ENCODE measurements at places on chromosomes 16 and 17.

- no peak for DNase-seq
Observed at GRCh38 chr17:34781071-34781470, 180.2 kb downstream of the CCT6B start.

DNA sequence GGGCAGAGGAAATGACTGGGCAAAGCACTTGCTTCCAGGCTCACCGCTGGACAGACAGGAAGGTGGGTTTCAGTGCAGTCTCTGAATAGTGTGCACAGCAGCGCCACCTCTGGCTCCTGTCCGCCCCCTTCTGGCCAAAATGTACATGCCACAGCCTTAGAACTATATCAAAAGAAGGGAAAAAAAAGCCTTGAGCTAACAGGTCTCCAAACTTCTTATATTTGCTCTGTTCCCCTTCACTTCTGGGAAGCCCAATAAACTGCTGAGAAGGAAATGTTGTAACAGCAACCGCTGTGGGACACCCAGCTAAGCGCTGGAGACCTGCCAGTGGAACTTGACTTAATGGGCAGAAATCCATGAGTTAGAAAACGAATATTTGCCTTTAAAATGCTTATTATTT is 17.5 kb downstream of the COG7 start:
- DNase-seq: peak; percentile 60

DNA sequence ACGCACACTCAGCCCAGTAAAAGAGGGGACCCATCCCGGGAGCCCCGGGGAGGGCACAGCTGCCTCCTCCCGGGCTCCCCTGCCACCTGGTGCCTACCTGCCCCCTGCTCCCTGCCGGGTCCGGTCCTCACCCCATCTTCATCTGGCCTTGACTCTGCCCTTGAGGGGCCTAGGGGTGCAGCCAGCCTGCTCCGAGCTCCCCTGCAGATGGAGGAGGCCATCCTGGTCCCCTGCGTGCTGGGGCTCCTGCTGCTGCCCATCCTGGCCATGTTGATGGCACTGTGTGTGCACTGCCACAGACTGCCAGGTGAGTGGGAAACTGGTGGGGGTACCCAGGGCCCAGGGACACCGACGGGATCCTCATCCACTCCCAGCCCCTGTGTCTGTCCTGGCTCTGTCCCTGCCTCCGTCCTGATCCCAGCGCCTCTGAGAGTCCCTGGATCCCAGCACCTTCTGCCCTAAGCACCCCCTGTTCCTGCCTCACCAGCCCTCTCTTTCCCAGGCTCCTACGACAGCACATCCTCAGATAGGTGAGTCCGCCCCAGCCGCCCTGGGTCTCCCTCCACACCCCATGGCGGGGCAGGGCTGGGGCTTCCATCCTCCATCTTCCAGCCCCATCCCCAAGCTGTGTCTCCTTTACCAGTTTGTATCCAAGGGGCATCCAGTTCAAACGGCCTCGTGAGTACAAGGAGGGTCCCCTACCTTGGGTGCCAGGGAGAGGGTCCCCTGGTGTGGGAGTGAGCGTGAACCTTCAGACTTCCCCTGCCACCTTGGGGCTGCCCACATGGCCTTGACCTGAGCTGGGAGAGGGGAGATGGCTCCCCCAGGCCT is 574 bp downstream of the LAT start:
- no peak for DNase-seq

- no peak for DNase-seq
Observed at GRCh38 chr17:65039336-65039988, 17.1 kb downstream of the GNA13 start.

DNA sequence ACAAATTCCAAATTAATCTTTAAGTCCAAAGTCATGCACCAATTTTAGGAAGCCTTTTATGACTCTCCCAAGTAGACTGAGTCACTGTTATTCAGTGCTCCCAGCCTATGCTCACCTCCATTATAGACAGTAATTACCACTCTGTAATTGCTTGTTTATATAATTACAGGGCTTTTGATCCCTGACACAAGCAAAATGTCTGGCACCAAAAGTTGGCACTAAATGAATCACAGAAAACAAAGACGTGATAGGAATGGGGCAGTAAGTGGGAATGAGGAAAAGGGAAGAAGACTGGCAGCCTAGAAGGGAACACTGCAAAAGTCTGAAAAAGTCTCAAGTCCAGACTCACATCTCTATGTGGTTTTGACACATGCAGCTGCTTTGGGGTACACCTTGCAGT is 94.1 kb downstream of the SLC39A11 start:
- DNase-seq: no peak

DNA sequence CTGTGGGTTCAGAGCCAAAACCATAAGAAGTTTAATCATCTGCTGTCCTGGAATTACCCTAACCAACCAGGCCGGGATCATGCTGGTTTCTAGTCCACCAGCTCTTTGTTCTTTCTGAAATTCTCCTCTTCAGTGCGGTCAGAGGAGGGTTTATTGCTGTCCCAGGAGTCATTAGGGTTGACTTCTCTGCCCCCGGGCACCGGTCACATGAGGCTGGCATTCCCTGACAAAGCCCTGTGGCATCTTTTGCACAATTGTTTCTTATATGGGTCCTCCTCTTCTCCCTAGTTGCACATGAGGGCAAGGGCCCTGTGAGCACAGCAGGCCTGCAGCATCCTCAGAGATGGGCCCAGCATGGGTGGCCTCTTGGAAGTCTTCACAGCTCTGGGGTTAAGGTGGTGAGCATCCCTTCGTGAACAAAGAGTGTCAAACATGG is 243.9 kb downstream of the IRF8 start:
- no peak for DNase-seq

DNA sequence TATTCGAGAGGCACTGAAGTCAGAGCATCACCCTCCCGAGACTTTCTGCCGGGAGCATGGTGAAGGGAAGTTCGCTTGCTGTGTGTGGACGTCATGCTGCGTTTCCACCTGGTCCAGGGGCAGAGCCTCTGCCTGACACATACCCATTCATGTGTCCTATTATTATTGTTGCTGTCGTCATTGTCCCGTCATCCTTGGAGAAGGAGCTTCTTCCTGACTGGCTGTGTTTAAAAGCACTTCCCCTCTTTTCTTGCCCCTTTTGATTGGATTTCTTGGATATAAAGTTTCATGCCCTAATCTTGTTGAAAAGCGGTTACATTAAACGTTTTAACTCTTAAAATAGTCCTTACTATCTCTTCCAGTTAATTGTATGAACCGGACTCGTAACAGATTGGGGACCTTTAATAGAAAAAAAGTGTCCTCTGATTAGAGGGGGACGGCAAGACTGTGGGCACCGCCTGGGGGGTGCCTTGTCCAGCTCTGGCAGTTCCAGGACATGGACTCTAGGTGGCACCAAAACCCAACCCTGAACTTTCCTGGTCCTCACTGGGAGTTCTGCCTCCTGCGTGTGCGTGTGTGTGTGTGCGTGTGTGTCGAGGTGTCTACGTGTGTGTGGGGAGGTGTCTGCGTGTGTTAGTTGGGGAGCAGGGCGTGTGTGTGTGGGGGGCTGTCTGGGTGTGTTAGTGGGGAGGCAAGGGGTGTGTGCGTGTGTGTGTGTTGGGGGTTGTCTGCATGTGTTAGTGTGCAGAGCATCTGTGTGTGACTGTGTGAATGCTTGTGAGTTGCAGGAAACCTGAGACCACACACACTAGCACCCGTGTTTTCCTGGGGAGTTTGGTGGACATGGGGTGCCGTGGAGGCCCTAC is 133.3 kb upstream of the CIBAR2 start:
- DNase-seq: peak; percentile 48

GRCh38 chr16:49930841-49931240 is 74.9 kb upstream of the ZNF423 start:
- no peak for DNase-seq

GRCh38 chr17:47630614-47631013 is 19.1 kb upstream of the KPNB1 start:
- DNase-seq: no peak

DNA sequence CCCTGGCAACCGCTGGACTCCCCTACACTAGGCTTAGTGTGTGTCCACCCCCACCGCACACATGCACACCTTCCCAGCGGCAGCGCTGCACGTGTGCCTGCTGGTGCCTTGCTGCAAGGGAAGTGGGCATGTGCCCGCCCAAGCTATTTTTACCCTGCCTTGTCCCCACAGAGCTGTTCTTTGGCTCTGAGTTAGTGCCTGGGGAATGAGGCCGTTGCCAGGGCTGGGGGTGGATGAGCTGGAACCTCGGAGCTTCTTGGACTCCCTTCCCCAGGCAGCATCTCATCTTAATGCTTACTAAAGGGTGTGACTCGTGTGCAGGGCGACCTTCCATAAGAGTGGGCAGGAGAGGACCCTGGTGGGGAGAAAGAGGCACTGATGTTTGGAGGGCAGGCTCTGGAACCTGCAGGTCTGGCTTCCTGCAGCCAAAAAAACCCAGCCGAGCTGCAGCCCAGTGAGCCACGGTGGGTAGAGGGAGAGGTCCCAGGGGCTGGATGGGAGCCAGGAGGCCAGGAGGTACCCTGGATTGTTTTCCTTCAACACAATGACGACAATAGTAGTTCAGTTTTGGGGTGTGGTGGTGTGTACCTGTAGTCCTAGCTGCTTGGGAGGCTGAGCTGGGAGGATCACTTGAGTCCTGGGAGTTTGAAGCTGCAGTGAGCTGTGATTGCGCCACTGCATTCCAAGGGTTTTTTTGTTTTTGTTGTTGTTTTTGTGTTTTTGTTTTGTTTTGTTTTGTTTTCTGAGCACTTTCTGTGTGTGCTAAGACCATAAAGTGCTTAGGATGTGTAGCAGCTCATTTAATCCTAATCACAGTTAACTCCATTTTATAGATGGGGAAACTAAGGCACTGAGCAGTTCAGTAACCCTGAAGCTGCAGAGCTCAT is 119.1 kb downstream of the RAB11FIP4 start:
- no peak for DNase-seq

GRCh38 chr17:28846231-28846630 is 3.6 kb upstream of the FAM222B start:
- no peak for DNase-seq

GRCh38 chr17:29059281-29059680 is 16.3 kb downstream of the PIPOX start:
- DNase-seq: peak; percentile 43

DNA sequence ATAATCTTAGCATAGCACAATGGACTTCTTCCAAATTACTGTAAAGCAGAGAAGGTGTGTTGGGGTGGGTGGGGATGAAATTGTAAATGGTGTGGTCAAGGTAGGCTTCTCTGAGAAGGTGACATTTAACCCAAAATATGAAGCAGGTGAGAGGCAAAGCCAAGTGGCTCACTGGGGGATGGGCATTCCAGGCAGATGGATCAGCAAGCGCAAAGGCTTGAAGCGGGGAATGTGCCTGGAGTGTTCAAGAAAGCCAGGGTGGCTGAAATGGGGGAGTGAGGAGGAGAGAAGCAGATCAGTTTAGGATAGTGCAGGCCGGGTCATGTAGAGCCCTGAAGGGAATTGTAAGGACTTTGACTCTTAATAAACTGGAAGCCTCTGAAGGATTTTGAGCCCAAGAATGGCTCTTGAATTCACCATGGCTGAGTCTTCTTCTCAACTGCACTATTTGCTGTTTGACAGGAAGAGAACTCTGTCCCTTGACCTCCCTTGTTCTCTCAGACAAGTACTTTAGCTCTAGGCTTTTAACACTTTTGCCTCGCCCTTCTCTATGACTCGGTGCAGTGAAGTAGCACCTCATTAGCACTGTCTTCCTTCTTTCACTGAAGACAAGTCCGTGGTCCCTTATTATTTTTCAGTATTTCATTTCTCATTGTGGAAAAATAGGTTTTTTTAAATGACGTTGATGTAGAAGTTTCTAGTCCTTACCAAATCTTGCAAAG is 14.7 kb downstream of the CACNG3 start:
- no peak for DNase-seq

DNA sequence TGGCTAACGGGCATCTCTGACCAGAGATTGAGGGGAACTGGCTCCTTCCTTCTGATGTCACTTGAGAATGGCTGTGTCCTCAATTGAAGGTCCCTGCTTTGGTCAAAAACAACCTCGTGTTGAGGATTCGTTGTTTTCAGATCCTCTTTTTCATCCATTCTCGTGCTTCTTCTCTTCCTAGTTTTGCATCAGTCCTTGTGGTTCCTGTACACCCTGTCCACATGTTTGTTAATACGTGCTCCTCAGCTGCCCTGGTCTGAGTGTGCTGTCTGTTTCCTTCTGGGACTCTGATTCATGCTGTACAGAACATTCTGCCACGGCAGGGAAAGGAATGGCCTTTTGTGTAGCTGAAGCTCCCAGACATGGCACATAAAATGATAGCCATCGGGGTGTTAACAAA is 863.2 kb upstream of the GOT2 start:
- peak; percentile 26 for DNase-seq

DNA sequence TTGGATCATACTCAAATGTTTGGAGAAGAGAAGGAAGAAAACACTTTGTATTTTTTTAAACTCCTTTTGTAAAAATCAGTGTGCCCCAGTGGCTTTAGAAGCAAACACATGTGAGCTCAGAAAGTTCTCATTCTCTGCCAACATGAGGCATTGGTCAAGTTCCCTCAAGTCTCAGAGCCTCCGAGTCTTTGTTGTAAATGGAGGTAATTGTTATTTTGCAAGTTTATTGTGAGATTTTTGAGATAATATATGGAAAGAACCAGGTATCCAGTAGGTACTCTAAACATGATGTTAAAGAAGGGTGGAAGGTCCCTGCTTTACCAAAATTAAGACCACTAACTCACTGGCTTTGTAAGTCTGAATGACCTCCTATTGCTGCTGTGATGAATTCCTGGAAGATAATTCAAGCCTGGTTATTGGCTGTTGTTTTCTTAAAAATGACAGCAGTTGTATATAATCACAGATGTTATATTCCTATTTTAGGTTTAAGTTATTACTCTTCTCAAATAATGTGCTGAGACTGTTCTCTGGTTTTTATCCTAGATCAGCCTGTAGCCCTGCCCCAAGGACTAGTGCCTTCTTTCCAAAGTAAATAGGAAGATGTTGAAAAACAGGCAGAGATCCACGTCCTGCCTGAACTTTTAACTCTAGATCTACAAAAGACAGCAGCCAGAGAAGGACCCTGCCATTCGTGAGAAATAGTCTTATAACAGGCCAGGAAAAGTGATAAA is 2.4 kb downstream of the HLF start:
- DNase-seq: no peak

GRCh38 chr16:24778671-24779070 is 49.2 kb downstream of the TNRC6A start:
- no peak for DNase-seq

DNA sequence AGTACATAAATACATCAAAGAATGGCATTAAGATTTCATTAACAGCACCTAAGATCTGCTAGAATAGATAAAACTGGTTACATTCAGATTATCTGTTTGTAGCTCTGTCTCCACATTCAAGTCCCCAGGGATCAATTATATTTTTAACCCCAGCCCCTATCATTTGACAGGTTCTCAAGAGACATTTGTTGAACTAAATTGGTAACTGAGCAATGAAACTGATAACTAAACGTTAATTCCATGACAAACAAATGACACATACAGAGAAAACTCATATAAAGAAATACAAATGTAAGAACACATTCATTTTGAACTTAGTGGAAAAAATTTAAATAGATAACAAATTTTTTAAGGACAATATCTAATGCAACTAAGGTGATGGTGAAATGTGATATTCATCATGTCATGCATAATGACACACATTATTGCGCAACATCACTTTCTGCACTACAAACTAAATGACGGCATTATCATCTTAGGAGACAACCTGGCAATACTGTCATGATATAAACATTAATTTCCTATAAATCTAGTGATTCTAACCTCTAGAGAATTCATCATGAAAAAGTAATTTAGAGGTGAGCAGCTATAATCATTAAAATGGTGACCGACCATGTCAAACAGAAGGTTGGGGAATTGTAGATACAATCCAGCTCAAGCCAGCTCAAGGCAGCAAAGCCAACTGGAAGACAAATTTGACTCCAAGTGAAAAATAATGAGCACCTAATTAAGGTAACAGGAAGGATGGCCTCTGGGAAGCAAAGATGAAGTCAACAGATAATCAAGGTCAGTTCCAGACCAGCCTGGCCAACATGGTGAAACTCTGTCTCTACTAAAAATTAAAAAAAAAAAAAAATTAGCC is 9.5 kb downstream of the ARHGAP17 start:
- peak; percentile 46 for DNase-seq
